ENCODE measurements at places on chromosomes 1 and 21.

- DNase-seq: no peak
Measured at GRCh38 chr1:243500512-243500911, 244.7 kb downstream of the SDCCAG8 start.

DNA sequence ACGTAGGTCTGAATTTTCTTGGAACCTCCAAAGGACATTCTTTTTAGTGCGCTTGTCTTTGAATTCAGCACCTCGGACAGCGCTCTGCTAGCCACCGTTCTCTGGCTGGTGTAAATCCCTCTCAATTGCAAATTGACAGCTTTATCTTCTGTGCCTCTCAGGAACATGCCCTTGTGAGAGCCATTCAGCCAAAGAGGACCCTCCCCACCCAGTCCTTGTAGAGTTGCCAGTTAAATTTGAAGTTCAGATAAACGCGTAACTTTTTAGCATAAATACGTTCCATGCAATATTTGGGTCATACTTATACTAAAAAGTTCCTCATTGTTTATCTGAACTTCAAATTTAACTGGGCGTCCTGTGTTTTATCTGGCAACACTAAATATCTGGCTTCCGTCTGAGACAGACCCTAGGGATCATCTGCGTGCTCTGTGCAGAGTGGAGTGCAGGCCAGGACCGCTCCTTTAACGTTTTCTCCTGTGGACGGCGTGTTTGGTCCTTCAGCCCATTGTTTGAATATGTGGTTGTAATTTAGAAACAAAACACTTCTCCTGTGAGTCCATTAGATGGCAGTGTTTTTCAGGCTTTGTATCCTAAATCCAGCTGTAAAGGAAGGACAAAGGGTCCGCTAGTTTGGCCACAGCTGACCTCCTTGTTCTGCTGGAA, 7.0 kb downstream of the KCNAB2 start:
- peak; percentile 80 for DNase-seq

DNA sequence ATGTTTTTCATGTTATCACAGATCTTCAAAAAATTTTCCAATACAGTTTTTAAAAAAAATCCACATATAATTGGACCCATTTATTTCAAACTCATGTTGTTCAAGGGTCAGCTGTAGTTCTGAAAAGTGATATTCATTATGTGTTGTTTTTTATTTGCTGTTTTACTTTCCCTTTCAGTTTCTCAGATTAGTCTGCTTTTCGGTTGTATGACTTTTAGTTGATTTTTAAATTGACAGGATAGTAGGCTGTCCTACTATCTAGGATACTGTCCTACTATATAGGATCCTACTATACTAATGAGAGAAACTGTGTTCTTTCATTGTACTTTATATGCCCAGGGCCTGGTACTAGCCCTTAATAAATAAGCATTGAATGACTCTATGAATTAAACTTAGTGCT, 33.6 kb upstream of the GPR52 start:
- DNase-seq: no peak

DNA sequence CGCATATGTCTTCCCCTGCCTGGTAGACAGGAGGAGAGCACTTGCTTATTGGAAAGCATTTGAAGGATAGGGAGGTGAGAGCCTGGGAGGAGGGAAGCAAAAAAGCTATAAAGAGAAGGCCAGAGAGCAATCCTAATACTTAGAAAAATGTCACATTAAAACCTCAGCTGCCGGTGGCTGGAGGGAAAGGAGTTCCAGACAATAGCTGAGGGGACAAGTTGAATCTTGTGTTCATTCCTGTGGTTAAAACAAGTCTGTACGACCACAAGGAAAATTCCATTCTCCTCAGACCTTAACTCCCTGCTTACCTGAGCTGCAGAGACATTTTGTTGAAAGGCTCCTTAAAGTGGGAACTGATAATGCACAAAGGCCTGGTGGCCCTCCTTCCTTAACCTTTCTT, 218.8 kb upstream of the CAMK1G start:
- DNase-seq: no peak

DNA sequence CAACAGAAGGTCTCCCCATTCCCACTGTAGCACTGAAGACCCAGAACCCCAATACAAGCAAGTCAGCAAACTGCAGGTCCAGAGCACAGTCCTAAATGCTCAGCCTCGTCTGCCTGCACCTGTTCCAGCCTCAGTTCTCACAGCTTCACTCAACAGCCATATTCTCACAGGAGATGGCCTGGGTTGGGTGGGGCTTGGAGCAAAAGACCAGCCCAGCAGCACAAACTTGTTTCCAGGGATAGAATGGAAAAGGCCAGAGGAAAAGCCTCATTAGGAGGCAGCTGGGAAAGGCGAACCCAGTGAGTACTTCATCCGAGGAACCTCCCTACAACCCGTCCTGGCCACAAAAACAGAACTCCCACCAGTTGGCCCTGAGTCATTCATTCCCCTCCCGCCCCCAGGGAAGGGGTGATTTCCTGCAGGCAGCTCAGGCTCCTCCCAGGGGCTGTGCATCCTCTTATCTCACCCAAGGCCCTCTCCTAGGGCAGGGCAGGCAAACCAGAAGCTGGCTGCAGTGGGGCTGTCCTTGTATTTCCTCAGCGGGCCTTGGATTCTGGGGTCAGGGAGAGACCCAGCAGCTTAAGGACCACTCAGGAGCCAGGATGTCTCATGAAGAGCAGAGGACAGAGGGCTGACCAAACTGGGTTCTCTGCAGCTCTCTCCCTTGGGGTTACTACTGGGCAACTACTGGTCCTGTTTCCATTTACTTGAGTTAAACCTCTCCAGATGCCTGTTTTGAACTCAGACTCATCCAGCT, 7.4 kb upstream of the MPL start:
- peak; percentile 85 for DNase-seq

DNA sequence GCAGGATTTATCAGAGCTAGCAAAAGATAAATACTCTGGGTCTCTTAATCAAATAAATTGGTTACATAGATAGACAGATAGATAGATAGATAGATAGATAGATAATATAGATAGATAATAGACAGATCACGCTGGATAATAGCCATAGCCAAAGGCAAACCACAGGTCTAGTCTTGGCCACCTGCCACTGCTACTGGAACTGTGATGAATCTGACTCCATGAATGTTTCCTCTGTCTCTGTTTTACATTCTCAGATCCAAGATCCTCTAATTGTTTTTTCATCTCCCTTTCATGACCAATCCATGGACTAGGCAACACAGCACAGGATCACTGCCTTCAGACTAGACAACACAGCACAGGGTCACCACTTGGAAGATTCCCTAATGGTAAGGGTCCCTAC, 444.7 kb upstream of the NFIA start:
- DNase-seq: no peak

DNA sequence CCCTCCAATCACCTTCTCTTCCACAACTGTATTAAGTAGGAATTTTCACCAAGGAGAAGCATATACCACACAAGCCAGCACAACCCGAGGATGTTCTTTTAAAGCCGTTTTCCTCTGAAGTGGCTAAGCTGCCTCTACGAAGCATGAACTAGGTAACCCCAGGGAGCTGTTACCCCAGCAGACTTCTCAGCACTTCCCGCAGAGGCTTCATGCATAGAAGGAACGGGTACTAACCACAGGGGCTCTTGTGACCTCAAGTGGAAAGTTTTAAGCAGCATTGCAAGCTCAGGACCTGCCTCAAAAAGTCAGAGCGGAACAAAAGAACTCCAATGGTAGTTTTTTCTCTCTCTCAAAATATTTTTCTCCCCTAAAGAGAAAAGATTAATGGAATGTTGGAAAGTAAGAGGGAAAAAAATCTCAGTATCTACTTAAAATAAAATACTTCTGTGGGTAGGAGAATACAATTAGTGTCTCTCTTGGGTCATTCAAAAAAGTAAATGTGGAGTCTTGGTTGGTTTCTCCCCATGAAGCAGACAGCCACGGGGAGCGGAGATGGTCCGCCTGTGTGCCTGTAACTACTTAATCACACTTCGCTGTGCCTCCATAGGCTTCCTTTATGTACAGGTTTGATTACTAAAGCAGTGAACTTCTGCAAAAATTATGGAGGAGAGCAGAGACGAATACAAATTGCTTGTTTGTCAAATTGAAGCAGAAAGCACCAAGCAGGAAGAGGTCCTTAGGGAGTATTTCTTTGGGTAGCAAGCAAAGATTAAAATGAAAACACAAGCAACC, 40.9 kb downstream of the STX6 start:
- DNase-seq: no peak

DNA sequence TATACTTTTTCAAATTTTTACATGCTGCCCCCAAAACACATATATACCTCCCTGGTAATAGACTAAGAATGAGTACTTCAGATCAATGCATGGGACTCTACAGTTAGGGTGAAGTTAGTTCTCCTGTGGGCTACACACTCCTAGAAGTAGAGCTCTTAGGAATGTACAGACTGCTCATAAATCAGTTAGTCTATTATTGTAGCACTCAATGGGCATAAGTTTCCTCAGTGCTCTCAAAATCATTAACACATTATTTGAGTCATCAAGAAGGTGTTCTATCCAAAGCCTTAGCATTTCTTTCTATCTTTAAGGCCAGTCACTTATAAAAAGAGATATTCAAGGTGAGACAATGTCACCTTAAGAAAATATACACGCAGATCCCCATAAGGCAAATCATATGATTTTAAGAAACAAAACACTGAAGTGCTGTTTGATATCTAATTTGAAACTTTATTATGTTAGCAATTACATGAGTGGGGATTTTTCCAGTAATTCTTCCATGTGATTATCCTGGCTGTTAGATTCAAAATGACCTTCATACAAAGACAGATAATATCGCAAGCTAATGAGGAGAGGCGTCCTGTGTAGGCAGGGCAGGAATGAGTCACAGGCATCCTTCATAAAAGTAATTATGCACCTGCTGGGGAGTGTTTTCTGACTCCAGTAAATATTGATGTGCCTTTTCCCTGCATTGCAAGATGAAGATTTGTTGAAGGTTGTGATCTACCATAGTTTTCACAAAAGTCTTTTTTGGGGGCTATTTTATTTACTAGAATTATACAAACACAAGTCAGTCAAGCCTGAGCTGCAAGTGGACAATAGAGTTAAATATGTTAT, 167.2 kb upstream of the ATP1B1 start:
- no peak for DNase-seq

DNA sequence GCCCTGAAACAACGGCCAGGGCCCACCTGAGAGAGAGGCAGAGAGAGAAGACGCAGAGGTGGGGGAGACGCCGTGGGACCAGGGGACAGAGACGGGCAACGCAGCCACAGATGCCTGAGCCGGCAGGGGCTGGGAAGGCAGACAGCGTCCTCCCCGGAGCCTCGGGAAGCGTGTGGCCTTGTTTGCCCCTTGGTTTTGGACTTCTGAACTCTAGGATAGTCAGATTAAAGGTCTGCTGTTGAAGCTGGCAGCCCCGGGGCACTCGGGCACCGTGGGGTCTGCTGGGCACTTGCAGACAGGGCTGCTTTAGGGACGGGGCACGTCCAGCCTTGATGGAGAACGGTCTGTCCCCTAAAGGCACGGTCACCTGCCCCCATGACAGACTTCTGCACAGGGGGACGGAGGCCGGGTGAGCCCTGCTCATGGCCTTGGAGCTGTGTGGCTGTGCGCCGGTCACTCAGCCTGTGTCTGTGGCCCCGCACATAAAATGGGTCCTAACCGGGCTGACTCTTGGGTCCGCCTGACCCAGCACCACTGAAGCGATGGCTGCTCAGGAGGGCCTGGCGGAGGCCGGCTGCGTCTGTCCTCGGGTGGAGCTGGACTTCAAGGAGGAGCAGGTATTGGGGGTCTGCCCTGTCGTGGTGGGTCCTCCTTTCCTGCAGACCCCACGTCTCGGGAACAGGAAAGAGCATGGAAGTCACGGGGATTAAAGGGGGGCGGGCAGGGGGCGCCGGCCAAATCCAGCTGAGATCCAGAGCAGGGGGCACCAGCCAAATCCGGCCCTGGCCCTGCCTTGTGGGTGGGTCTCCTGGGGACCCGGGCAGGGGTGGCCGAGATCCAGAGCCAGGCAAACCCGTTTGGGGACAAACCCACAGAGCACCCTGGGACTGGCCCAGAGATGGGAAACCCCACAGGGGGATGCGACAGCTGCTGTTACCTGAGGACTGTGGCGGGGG, 9.6 kb upstream of the RNF223 start:
- no peak for DNase-seq

- no peak for DNase-seq
Measured at GRCh38 chr21:31366825-31367224, 22.8 kb upstream of the TIAM1 start.

- DNase-seq: no peak
Measured at GRCh38 chr1:39650431-39650830, 11.0 kb upstream of the HEYL start.

DNA sequence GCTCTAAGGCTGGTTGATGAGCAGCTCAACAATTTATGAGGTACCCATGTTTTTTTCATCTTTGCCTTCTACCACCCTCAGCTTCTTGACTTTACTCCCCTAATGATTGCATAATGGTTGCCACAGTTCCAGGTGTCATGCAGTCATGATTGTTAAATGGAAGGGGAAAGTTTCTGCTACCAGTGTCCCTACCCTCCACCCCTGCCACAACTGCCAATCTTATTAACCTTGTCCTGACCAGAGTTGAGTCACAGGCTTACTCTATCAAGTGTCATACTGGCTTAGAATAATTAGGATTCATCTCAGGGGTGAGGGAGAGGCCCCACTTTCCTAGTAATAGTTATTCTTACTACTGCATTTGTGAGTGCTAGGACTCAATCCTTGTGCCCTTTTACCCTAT, 7.9 kb upstream of the FUBP1 start:
- no peak for DNase-seq

- DNase-seq: no peak
Measured at GRCh38 chr1:248402748-248403147, at the start of gene OR2T1. Gene OR2T1, plus strand, starts transcription at chr1:248403048. Its CDS starts 3,100 bp downstream, at chr1:248406148.

DNA sequence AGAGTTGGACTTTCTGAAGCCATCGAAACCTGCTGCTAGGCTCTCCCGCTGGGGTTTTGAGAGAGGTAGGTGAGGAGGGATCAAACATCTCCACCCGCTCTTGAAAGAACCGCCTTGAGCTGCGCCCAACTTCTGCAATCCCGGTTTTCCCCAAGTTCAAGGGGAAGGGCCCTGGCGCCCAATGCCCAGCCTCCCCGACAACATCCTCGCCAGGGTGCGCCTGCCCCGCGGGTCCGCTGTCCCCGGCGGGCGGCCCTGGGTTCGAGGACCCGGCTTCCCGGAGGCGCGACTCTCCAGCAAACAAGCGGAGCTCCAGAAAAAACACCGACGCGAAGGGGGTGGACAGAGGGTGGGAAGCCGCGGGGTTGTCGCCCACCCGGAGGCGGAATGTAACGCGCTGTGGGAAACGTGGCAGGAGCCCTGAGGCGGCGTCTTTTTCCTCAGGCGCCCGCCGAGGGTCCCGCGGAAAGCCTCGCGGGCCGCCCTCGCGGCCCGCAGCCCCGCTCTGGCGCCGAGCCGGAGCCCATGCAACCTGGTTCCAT, 607 bp downstream of the BTG3 start:
- DNase-seq: peak; percentile 48

DNA sequence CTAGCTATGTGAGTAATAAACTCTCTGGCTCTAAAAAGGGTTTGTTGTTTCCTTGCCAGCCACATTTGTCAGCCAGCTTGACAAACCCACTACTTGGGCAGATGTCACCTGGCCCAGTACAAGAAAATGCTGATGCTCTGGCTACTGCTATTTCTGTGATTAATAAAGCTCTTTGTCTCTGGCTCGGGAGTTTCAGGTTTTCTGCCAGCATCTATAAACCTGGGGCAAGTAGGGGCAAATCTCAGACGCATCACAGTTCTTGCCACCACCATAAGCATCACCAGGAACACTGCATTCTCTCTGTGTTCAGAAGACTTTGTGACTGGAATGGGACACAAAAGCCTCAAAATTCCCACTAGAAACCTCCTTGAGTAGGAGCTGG, 2.5 kb downstream of the ITLN2 start:
- DNase-seq: no peak

- no peak for DNase-seq
Measured at GRCh38 chr1:186983327-186983726, 154.6 kb downstream of the PLA2G4A start.
